Thymus (tissue), 14 donors: ENCODE measurements at places on chromosomes 11 and 22. TPM values are rescaled to one million over a fixed set of nuclear protein-coding genes. Genes with fewer than 3 reads are reported as not detected.
A peak's percentile ranks its signal among the peaks of the same experiment; 100 is the strongest.

DNA sequence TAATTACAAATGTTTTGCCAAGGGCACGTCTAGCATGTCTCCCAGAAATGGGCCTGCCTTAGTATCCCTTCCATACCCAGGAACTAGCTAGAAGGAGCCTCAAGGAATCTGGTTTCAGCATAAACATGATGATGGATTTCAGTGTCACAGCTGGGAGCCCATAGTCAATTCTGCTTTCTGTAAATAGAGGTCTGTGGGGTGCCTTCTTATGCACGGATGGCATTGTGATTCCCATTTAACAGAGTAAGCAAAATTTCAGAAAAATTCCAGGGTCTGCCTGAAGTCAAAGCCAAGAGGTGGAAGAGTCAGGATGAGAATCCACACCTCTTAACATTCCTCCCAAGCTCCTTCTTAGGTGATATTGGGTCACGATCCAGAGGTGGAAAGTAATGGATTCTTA lies 12.1 kb downstream of the DUSP18 start:
- DNase-seq = no peak

The OR5B21 gene
- polyA plus RNA-seq = not detected

DNA sequence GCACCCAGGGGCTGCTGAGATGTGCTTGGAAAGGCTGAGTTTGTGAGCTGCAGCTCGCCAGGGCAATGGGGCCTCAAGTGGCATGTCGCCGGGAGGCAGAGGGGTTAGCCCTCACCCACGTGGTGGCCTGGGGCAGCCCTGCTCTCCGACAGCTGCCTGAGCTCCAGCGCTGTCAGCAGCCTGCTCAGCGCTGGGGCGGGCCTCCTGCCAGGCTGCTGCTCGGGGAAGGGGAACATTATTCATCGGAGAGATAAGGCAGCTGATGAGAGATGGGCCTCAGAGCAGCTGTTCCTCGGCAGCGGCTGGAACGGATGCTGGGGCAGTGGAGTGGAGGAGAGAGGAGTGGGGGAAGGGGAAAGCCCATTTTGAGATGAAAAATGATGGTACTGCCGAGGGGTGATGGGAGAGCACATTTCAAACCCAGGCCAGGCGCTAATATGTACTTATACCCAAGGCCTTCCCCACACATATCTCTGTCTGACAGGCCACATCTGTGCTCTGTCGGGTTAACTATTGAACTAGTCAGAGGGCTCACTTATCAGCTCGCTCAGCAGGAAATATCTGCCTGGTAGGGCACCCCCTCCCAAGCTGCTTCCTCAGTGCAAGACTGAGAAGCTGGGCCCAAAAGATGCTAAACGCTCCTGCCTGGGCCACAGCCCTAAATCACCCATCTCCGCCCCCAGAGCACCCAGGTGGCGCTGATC lies 79.5 kb downstream of the TIMP3 start:
- DNase-seq = peak; percentile 52

The PMM1 gene
- polyA plus RNA-seq = 51.1 TPM

The SCN4B gene
- 1.3 TPM for polyA plus RNA-seq

DNA sequence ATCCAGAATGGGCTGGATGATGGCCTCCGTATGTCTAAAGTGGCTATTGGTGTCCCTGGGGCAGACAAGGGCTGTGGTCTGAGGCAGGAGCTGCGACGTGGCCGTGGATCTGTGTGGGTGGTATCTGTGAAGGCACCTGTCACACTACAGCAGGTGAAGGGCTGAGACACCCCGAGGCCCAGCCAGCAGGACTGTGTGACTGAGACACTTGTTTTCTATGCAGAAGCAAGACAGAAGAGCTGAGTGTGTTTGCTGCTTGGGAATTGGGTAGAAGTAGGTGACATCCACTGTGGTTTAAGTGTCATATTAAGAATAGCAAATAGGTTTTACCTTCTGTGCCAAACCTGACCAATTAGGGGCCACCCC lies 35.0 kb downstream of the AMPD3 start:
- DNase-seq = no peak

DNA sequence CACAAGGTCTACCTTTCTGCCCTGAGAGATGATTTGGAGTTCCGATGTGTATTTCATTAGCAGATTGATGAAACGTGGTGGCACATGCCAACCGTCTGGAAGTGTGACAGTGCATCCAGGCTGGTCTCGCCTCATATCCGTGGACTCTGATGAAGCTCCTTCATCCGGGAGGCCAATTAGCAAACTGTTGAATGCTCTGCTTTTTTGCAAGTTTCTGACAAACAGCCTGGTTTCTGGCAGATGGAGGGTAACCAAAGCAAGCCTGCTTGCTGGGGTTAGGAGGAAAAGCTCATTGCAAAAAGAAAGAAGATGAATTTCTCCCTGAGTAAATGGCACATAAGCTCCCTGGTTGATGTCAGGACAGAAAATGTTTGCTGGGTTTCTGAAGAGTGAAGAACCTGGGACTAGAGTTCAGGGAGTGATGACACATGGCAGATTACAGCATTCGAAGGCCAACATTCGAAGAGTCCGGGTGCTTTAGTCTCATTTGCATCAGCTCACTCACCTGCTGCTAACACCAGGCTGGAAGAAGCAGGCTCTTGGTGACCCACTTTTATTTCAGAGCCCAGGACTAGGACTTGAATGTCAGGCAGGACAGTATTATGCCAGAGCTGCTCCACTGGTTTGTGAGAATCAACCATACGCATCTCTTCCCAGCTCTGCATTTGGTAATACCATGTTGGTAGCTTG lies 135.9 kb upstream of the TTC12 start:
- DNase-seq = no peak

DNA sequence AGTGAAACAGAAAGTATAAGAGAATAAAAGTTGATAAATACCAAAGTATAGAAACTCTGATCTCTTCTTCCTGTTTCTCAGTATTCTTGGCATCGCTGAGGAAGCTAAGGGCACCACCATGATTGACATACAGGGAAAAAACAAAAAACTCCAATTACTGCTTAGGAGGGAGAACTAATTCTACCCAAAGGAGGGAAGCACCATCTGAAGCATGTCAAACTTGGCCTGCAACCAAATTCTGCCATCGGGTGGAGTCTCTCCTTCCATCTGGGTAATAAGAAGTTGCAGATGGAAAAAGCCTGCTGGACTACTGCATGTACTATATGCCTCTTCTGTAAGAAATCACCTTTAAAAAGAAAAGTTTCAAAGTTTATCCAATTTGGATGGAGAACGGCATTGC lies 30.5 kb upstream of the PPP2R1B start:
- DNase-seq = no peak

- DNase-seq = no peak
Measured at GRCh38 chr11:79346021-79346420, 94.8 kb downstream of the TENM4 start.

The ACR gene
- 0.21 TPM for polyA plus RNA-seq

GRCh38 chr11:47104261-47104950 lies 72.3 kb downstream of the ARFGAP2 start:
- no peak for DNase-seq

GRCh38 chr11:135006800-135007199 lies 594.8 kb upstream of the B3GAT1 start:
- DNase-seq = no peak

DNA sequence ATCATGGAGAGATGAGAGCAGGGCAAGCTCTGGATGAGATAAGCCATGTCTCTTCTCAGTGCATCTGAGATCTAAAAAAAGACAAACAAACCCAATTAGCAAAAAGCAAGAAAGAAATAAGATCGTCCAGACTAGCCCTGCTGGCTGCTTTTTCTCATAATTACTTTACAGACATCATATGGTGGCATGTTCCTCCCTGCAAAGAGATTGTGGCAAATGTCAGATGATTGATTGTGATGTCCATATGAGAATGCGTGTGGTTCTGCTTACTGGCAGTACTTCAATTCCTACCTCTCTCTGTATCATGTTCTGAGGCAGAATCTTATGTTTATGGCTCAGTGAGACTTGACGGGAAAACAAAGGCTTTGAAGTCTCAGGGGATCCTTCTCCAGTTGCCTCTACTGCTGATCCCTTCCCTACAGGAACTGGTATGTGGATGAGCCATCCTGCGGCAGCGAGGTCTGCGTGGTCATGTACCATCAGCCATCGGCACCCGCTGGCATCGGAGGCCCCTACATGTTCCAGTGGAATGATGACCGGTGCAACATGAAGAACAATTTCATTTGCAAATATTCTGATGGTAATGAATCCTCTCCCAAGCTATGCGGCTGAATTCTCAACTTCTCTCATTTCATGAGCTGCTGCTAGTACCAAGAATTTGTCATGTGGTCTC lies 8.8 kb downstream of the LAYN start:
- DNase-seq = no peak

DNA sequence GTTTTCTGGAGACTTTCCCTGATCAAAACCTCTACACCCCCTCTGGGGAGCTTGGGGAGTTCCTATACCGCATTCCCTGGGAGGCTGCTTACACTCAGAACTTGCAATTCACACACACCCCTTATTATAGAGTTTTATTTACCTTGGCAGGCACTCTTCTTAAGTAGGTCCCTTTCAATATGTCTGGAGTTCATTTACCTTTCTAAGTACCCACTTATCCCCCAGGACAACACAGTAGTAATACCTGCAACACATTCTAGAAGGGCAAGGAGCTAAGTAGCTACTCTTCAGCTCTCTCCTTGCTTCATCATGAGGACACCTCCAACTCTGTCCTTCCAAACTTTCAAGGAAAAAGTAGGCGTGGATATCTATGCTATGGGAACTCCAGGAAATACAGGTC lies 127.8 kb upstream of the ANO3 start:
- DNase-seq = no peak

GRCh38 chr22:22198751-22199150 lies 45.8 kb upstream of the VPREB1 start:
- DNase-seq = no peak

The CHCHD10 gene
- polyA plus RNA-seq = 64.0 TPM

DNA sequence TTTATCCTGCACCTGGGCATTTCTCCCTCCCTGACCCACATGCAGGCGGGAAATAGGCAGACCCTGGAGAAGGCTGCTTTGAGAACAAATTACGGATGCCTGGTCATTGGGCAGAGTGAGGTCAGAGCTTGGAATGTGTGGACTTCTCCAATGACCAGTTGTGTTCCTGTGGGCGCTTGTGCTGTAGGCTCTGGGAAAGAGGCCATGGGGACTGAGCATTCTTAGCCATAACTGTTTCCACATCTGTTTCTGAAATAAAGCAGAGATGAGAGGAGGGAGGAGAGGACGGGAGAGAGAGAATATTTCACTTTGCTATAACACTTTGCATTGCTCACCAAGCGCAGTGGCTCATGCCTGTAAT lies 11.2 kb upstream of the TMEM184B start:
- DNase-seq = no peak

GRCh38 chr11:37929100-37929653 lies 1331.1 kb upstream of the RAG2 start:
- no peak for DNase-seq

DNA sequence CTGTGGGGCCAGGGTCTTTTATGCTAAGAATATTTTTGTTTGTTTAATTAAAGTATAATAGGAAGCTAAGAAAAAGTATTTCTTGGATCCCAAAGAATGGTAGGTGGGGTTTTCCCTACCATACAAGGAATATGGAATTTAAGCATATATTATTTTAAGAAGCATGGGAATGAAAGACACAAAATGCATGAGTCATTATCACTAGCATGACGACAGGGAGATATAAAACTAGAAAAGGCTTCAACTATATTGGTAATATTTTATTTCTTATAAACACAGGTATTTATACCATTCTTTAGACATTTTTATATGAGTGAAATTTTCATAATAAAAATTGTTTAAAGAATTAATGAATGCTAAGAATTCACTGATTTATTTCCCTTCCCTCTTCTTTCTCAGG lies 39.3 kb upstream of the SOX6 start:
- DNase-seq = no peak

- no peak for DNase-seq
Measured at GRCh38 chr11:103700622-103701021, 335.8 kb upstream of the DDI1 start.
